ENCODE measurements at places on chromosomes 2 and 18.

GRCh38 chr2:116133381-116133942 lies 1681.0 kb upstream of the DDX18 start:
- no peak for DNase-seq

GRCh38 chr2:169393068-169393590 lies 30.8 kb upstream of the LRP2 start:
- no peak for DNase-seq

DNA sequence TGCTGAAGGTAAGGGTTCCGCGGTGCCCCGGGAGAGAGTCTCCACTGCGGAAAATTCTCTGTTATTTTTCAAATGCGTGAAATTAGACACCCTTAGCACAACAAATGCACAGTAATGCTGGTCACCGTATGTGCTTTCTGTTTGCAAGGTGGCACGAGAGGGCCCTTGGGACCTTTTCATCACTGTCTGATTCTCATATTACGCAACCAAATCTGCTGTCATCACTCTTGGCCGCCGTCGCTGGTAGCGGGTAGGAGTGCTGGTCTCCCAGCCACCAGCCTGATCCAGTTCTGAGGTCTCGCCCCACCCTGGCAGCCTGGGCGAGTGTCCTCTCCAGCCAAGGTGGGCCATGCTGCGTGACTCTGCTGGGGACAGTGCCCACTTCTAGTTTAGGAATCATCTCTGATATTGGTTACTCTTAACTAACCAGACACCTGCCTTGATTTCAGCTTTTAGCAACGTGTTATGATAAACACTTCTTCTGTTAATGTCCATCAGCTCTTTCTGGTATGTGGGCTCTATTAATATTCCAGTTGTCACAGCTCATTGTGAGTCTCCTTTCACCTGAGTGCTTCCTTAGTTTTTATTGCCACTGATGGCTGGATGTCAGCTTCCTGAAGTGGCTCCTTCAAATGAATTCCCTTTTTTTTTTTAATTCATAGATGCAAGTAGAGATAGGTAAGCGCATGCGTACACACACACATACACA lies 199.4 kb downstream of the GBX2 start:
- no peak for DNase-seq

DNA sequence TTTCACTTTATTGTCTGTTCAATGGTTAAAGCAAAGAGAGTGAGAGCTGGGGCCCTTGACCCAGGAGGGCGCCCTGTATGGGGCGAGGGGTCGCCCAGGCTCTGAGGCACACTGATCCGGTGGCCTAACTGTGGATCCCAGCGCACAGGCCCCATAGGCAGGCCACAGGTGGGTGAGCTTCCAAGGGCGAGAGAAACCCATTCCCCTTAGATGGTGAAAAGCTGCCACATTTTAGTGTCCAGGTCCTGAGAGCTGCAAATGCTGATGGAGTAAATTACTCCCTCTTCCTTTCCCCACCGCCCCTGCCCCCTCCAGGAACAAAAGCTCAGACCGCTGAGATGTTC lies 5.9 kb upstream of the DLX2 start:
- no peak for DNase-seq

- DNase-seq = no peak
Observed at GRCh38 chr18:2883076-2883735, 36.4 kb downstream of the EMILIN2 start.

DNA sequence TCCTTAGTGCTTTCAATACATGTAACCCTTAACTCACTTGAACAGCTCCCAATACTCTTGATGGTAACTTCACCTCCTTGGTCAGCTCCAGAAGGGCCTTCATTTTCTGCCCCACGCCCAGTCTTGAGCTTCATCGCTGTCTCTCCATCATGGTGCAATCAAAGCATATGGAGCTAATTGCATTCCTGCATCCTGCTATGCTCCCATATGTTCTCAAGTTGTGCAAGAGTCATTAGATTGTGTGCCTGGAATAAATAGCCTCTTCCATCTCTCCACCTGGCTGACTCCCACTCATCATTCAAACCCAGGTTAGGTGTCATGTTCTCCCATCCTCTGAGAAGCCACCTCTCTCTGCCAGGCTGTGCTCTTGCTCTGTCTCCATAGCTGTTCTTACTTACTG lies 364.5 kb upstream of the RGPD4 start:
- no peak for DNase-seq

GRCh38 chr2:234334151-234334550 lies 162.7 kb downstream of the ARL4C start:
- no peak for DNase-seq

DNA sequence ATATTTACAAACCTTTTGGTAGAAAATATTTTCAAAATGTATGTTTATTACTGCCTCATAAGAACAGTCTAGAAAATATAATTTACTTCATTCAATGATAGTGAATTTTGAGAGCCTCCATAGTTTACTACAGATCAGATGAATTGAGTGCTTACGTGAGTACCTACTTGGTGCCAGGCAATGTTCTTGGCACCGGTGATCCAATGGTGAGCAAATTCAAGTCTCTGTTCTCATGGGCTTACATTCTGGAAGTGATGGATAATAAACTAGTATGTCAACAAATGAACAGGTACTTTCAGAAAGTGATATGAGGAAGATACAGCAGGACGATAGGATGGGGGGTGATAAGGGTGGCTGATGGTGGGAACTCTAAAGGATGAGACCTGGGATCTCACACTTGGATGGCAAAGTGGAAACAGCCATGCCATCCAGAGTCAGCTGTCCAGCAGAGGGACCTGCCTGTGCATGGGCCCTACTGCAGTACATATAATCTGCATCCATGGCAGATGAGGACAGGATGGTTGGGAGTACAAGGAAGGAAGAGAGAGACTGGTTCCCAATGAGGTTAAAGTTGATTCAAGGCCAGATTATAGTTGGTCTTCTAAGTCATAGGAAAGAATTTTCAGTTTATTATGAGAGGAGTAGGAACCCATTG lies 277.0 kb downstream of the NEDD4L start:
- no peak for DNase-seq
